ENCODE measurements at places on chromosomes 16 and 17. TPM values are rescaled to one million over a fixed set of nuclear protein-coding genes. Genes with fewer than 3 reads are reported as not detected.

- no peak for DNase-seq
- no peak overlapping the region for H3K4me3 ChIP-seq
- H3K27me3 ChIP-seq, result no peaks in the 10 kb centered on the region
Measured at GRCh38 chr17:69333561-69333960, 6.6 kb upstream of the ABCA5 start.

- H3K27ac ChIP-seq, result no peak overlapping the region
- no peak for DNase-seq
- H3K4me1 ChIP-seq, result no peaks in the 10 kb centered on the region
- no peaks in the 10 kb centered on the region for H3K27me3 ChIP-seq
Measured at GRCh38 chr16:58533751-58534470, 18.6 kb downstream of the SETD6 start.

- H3K4me3 ChIP-seq, result no peak overlapping the region
- H3K4me1 ChIP-seq, result no peaks in the 10 kb centered on the region
- no peaks in the 10 kb centered on the region for H3K36me3 ChIP-seq
- no peak for DNase-seq
- H3K27ac ChIP-seq, result no peak overlapping the region
Measured at GRCh38 chr17:19752216-19753050, 4.3 kb upstream of the ALDH3A1 start.

DNA sequence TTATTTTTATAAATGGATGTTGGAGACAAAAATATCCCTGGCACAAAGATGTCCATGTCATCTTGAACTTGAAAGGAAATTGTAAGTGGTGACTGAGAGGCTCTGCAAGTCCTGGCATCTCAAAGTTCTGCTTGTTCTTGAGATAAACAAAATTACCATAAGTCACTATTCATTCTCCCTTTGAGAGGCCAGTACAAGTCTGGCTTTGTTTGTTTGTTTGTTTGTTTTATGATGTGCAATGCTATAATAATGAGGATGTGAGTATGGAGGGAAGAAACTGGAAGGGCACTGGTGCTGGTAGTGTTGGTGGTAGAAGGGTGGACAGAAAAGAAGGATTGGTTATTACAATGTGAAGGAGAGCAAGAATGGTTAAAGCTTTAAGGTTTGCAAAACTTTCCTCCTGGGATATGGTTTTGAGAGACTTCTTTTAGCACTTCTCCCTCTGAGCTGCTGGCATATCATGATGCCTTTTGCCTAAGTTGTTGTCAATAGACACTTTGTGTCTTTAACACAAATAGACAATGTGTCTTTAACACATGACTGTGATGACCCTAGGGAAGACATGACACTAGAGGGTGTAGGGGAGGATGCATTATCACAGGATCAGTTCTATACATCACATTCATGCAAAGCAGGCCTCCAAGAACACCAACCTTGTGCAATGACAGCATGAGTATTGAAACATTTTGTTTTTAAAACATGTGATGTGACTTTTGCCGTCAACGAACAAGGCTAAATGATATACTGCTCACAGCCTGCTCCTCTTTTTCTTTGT is 880.5 kb upstream of the GOT2 start:
- H3K4me1 ChIP-seq, result no peaks in the 10 kb centered on the region
- H3K4me3 ChIP-seq, result no peak overlapping the region
- H3K36me3 ChIP-seq, result no peaks in the 10 kb centered on the region
- DNase-seq, result no peak
- no peak overlapping the region for H3K27ac ChIP-seq
- H3K27me3 ChIP-seq, result no peaks in the 10 kb centered on the region

- H3K4me1 ChIP-seq, result 0 out of 2 replicates have a peak, but pooled peaks cover 9% of the 10 kb centered on the region
- peak; percentile 33 for DNase-seq
- no peak overlapping the region for H3K27ac ChIP-seq
- H3K27me3 ChIP-seq, result peaks cover 9% of the 10 kb centered on the region
- H3K36me3 ChIP-seq, result no peaks in the 10 kb centered on the region
Measured at GRCh38 chr17:8060274-8060673, 21.4 kb downstream of the ALOX15B start.

GRCh38 chr17:80328634-80329380 is 68.2 kb downstream of the RNF213 start:
- H3K27me3 ChIP-seq, result no peaks in the 10 kb centered on the region
- no peak for DNase-seq
- H3K4me3 ChIP-seq, result no peak overlapping the region
- H3K27ac ChIP-seq, result no peak overlapping the region
- H3K4me1 ChIP-seq, result no peaks in the 10 kb centered on the region

GRCh38 chr17:57045868-57046704 is 39.0 kb upstream of the AKAP1 start:
- H3K36me3 ChIP-seq, result no peaks in the 10 kb centered on the region
- no peaks in the 10 kb centered on the region for H3K27me3 ChIP-seq
- peak overlapping the region; percentile 82 for H3K27ac ChIP-seq
- no peaks in the 10 kb centered on the region for H3K4me1 ChIP-seq
- DNase-seq, result peak; percentile 85

DNA sequence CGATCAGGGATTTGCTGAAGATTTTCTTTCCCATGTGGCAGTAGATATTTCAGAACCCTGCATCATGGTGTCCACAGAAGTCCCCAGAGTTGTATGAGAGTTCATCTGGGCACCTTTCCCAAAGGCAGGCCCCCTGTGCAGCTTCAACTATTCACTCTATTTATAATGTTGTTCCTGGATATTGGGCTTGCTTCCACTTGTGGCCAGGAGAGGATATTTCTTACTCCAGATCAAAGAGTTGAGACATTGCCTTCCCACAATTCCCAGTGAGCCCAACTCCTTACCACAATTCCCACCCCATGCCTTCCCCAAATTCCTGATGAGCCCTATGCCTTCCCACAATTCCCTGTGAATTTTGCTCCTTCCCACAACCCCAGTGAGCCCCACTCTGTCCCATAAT is 206.9 kb downstream of the WWOX start:
- DNase-seq, result no peak
- no peak overlapping the region for H3K4me3 ChIP-seq
- H3K36me3 ChIP-seq, result no peaks in the 10 kb centered on the region
- no peak overlapping the region for H3K27ac ChIP-seq
- no peaks in the 10 kb centered on the region for H3K27me3 ChIP-seq
- H3K4me1 ChIP-seq, result no peaks in the 10 kb centered on the region

- peaks cover 79% of the 10 kb centered on the region for H3K36me3 ChIP-seq
- no peaks in the 10 kb centered on the region for H3K27me3 ChIP-seq
- no peak overlapping the region for H3K4me3 ChIP-seq
- DNase-seq, result no peak
Measured at GRCh38 chr17:75703591-75703990, 17.7 kb upstream of the ITGB4 start.

SBK1 gene
- 0.59 TPM for total RNA-seq

PPP4C gene
- 99.4 TPM for total RNA-seq

DOC2B gene
- total RNA-seq, result not detected

EIF1 gene
- 107 TPM for total RNA-seq

TP53TG3D gene
- 2.8 TPM for total RNA-seq

BCO1 gene
- not detected for total RNA-seq
